ENCODE measurements at places on chromosomes 7 and 10.

GRCh38 chr7:120716307-120716706 lies 141.6 kb downstream of the TSPAN12 start:
- no peak for DNase-seq

GRCh38 chr10:131453721-131454634 lies 142.5 kb upstream of the TCERG1L start:
- no peak for DNase-seq

- no peak for DNase-seq
These were observed 229.8 kb upstream of the YAE1 start for GRCh38 chr7:39336442-39336841.

DNA sequence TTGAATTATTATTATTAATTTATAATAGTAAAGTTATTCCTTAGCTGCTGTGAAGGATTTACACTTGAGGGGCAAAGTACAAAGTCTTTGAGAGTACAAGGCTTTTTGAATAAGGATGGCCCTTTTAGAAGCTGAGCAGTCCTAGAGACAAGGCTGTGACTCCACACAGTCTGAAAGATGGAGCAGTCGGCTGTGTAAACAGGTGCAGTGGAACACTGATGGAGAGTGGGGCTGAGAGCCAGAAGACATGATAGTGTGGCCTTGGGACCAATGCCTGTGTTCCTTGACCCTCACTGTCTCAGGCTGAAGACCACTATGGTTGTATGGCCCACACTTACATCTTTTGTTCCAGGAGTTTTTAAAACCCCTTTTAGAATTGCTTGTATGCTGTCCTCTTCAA lies 311.2 kb upstream of the PHF14 start:
- DNase-seq, result no peak

GRCh38 chr10:110368002-110368401 lies 63.3 kb upstream of the SMNDC1 start:
- DNase-seq, result no peak

GRCh38 chr7:127799535-127800305 lies 147.7 kb downstream of the SND1 start:
- no peak for DNase-seq

DNA sequence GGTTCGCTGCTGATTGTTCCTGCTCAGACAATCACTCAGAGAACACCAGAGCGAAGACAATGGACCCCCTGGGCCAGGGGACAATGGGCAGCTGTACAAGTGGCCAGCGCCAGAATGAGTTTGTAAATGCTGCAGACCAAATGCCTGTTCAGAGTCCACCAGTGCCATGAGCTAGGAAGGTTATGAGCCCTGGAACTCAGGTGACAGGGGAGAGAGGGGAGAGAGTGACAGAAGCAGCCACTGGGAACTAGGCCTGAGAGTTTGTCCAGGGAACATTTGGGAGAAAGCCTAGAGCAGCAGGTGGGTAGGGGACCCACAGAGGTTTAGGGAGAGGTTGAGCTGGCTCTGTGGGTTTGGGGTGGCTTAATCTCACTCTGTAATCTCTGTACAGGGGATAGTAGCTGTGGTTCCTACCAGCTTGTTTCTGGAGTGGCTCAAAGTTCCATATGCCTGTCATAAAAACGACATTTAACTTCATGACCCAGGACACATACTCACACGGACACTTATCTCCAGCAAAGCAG lies 60.4 kb downstream of the C10orf105 start:
- DNase-seq, result no peak

GRCh38 chr7:18577096-18577771 lies 81.7 kb downstream of the HDAC9 start:
- DNase-seq, result no peak

DNA sequence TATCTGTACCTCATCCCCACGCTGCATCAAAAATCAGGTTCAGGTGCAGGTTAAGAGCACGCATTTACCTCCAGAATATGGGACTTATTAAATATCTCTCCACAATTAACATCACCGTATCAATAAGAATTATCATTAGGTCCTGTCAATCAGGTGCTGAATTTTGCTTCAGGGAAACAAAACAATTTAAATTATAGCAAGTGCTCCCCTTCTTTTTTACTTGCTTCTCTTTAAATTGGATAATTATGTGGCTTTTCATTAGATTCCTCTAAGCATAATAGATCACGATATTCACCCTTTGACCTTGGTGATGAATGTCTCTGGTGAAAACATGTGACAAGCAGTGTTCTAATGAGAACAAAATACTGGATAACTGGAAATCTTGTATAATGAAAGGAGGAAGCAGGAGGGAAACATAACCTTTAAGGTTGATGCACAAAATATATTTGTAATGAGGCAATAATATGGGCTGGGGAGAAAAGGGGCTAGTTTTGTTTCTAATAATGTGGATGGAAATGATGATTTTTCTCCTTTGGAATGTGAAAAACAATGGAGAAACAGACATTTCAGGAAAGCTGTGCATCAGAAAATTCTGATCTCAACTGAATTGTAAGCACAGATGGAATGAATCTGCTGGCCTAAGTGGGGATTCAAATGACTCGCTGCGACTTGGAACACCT lies 166.9 kb downstream of the SNX10 start:
- DNase-seq, result no peak

DNA sequence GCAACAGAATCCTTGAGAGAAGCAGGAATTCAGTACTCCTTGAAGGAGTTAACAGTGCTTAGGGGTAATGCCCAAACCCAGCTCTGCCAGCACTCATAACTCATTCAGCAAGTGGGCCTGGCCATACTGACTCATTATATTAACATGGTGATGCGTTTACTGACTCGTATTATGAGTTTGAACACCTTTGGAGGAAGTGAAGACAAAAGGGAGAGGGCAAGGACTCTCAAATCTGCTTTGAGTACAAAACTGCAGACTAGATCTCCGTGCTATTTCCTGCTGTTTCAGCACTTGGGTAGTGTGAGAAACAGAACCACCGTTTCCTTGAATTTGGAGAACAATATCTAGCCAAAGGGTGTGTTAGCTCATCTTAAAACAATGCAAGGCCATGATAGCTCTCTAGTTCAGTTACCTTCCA lies 30.8 kb downstream of the SLC16A9 start:
- DNase-seq, result no peak

- DNase-seq, result no peak
These were observed 66.4 kb downstream of the CPED1 start for GRCh38 chr7:121054925-121055324.

GRCh38 chr7:157585113-157585861 lies 248.5 kb downstream of the DNAJB6 start:
- DNase-seq, result no peak
